ENCODE measurements at places on chromosomes 6 and 20.
A peak's percentile ranks its signal among the peaks of the same experiment; 100 is the strongest.

DNA sequence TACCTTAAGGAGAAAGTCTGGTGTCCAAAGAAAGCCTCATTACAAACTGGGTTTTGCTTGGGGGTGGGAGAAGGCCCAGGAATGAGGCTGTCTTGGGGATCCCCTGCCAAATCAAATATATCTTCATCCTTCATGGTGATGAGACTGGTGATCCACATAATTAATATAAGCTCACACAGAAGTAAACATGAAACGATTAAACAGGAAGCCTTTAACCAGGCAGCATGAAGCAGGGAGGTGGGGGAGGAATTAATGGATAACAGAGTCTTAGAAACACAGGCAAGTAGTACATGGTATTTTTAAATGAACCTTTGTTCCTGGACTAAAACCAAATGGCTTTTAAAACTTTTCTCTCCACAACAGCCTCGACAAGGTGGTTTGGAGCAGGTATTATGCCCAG, 437.5 kb downstream of the TFAP2A start:
- DNase-seq, result no peak

DNA sequence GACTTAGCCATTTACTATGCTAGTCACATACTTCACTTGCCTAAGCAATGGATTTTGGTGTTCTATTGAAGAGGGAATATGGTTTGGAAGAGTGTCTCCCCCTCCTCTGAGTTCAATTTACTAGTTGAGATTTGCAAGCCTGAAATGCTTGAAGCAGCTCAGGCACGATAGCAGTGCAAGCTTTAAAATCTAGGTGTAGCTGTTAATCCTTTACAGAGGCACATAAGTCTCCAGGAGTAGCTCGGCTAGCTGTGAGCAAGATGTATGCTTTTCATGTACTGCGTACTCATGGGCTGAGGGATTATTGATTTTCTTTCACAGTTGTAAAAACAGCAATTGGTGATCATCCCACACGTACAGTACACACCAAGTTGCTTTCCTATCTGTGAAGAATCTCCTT, 726 bp downstream of the FLRT3 start:
- DNase-seq, result no peak

- DNase-seq, result no peak
Measured at GRCh38 chr20:51004781-51005180, 18.1 kb downstream of the KCNG1 start.

GRCh38 chr6:5250911-5251310, 9.8 kb downstream of the LYRM4 start:
- DNase-seq, result no peak

DNA sequence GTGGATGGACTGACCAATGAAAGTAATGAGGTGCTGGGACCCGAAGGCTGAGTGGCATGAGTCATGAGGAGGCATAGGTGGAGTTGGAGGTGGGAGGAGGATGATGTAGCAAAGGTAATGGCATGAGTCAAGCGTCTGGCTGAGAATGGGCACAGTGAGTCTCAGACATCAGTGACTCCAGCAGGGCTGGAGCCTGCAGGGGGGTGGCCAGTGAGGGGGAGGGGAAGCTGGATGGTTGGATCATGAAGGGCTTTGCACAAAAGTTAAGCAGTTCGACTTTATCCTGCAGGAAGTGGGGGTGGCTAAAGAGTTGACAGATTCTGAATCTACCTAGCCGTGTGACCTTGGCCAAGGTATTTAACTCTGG, 99.0 kb upstream of the IYD start:
- no peak for DNase-seq

DNA sequence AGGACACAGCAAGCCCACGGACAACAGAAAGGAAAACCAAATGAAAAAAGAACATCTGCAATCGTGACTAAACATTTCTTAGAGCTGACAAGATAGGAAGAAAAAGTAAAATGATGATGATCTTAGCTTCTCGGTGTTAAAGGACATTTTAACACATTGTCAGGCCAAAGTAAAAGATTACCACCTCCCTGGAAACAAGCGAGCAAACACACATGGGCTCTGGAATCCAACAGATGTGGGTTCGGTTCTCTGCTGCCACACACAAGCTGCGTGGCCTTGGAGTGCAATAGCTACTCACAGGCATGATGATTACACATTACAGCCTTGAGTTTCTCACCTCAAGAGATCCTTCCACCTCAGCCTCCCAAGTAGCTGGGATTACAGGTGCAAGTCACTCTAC, 7.5 kb upstream of the AAR2 start:
- DNase-seq, result no peak

GRCh38 chr6:34926655-34927054, 37.6 kb downstream of the ANKS1A start:
- DNase-seq, result no peak

DNA sequence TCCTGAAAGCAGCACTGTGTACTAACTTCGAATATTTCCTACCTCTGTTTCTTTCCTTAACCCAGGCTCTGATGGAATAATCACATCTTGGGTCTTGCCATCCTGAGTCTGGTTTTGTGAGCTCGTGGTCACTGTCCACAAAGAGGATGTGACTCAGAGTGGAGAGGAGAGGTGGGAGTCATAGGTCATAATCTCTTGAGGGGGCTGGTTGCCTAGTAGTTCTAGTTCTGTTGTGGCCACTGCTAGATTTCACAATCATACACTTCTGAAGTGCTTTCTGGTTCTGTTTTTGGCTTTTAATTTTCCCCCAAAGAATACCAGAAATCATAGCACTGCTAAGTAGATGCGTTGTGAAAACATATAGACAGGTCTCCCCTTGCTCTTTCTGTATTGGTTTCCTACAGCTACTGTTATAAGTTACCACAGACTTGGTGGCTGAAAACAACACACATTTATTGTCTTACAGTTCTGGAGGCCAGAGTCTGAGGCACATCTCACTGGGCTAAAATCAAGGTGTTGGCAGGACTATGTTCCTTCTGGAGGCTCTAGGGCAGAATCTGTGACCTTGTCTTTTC, 102.8 kb downstream of the NRSN1 start:
- no peak for DNase-seq

DNA sequence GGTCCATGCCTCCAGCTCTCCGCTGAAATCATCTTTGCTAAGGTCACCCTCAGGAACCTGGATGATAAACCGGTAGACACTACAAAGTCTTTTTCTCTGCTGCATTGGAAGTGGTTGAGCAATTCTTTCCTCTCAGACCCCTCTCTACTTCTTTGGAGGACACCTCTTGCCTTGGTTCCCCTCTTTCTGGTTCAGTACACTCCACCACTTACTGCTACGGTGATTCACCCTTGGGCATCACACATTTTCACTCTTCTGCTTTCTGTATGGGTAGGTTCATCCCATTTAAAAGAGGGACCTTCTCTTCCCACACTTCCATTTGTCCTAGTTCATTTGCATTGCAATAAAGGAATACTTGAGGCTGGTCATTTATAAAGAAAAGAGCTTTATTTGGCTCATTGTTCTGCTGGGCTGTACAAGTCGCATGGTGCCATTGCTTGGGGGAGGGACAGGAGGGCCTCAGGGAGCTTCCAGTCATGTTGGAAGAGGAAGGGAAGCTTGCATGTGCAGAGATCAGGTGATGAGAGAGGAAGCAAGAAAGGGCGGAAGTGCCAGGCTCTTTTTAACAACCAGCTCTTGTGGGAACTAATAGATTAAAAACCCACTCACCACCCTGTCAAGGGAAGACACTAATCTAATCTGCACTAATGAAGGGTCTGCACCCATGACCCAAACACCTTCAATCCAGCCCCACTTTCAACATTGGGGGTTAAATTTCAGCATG, 149.7 kb upstream of the TMEM170B start:
- DNase-seq, result no peak

GRCh38 chr20:54468082-54468481, 7.3 kb upstream of the DOK5 start:
- no peak for DNase-seq

DNA sequence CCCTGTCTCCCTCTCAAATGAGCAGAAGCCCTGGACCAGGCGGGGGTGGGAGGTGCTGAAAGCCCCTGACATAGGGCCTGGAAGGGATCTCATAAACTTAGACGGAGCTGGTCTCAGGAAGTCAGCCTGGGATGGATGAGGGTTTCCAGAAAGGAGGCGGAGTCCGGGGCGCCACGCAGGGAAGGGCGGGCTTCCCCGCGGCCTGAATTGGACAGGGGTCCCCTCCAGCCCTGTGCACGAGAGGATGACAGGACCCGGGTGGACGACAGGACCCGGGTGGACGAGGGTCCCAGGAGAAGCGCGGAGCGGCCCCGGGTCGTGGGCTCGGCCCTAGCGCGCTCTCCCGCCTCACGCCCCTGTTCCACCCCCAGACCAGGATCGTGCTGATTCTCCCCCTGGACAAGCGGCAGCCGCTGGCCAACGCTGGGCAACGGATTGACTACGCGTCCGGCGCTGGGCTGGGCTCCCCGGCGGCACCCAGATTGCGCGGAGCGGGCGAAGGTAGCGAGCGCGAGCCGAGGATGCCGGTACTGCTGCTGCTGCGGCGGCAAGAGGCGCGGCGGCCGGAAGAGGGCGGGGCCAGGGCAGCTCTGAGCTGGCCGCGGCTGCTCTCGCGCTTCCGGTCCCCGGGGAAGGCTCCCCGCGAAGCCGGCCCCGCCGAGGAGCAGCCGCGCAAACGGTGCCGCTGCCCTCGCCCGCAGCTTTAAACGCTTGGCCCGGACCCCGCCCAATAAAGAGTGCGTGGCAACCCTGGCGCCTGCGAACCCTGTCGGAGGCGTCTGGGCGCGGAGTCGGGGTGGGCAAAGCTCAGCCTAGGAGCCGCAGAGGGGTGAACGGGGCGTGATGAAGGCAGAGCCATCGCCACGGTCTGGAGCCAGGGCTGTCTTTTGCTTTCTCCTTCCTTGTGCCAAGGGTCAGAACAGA, 1.3 kb downstream of the C20orf144 start:
- peak; percentile 84 for DNase-seq
